Cardiac fibroblast (primary cell): ENCODE measurements at places on chromosomes 3 and 15.

- DNase-seq, result no peak
These were observed 44.5 kb upstream of the MYO5C start for GRCh38 chr15:52340093-52340492.

- no peak for DNase-seq
These were observed 323.5 kb downstream of the VPS13C start for GRCh38 chr15:61736790-61737189.

DNA sequence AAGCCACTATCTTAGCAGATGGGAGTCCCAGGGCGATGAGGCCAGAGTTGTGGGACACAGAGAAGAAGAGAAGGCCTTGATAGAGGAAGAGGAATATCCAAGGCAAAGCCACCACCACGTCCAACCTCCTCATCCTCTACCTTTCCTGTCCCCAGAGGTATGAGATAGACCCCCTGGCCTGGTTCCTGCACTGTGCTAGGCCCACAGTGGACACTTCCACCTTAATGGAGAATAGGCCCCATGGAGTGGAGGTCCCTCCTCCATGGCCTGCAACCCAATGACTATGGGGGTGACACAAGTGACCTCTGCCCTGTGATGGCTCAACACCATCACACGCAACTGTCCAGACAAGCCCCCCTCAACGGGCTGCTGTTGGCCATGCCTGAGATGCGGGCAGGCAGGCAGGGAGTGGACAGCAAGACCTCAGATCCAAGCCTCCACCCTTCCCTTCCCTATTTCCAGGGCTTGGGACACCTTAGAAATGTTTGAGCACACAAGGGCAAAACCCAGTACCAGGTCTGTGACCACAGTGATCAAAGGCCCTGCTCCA, 36.8 kb downstream of the GRAMD2A start:
- no peak for DNase-seq

DNA sequence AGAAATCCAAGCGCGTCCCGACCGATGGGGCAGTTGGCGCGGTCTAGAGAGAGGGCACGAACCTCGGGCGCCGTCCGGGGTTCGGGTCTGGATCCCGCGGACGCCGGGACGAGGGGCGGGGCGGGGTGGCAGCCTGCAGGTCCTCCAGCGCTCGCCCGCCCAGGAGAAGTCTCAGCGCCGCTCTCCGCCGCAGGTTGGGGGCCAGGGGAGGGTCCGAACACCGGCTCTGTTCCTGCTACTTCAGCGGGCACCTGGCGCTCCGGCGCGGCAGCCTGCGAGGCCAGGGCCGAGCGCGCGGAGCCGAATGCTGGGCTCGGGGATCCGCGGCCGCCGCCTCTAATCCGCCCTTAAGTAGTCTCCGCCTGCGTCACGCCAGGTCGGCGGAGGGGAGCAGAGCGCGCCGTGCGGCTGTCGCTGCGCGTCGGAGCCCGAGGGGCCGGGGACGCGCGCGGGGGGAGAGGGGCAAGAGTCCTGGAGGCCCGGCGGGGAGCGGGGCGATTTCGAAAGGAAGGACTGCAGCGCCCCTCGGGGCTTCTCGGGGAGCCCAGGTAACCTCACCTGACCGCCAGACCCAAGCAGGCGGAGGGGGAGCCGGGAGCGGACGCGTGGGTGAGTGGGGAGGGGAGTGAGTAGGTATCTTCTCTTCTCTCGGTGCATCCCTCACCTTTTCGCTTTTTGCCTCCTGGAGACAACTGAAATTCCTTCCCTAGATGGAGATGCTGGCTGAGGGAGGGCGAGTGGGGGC, at the start of gene GJD2:
Gene GJD2 (minus strand): TSS at position 325 of the 745 bp plus-strand sequence. CDS start 510 bp downstream, outside the sequence.
- no peak for DNase-seq

DNA sequence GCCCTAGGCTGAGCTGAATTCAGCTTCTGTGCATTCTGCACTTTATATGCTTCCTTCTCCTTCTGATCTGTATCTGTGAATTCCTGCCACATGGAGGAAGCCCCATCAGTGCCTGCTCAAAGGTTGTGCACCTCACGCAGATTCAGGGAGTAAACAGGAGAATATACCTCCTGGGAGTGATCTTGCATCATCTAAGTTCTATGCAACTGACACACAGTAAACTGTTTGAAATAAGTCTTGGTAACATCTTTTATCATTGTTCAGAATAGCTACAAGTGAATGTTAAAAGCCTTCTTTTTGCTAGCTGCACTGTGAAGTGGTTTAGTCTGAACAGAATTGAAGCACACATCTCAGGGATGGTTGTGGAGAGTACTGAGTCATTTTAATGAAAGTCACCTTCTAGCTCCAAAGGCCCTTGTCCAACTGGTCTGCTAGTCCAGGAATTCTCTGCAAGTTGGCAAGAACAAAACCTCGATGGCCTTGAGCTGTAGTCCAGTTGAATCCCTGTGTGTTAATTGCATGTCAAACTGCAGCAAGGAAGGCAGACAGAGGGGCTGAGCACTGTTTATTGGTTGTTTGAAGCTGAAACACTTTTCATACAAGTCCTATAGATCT, 215.0 kb downstream of the WNT5A start:
- no peak for DNase-seq

DNA sequence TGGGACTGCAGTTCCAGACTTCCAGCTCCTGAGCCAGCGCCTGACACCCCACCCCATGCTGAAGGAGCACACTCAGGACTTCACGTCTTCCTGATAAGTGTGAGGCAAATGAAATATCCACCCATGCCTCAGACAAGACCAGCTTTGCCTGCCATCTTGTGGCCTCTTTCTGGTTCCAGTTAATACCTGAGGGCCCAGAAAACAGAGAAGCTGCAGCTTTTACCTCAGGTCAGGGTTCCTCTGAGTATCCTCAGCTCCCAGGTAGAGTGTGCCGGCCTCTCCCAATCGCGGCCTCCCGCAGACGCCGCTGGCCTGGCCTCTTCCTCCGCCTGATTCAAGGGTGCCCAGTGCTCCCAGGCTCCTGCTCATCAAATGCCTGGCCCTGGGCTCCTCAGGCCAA, 5.1 kb upstream of the KLHL6 start:
- peak; percentile 23 for DNase-seq

GRCh38 chr3:64552160-64552559, 135.6 kb downstream of the ADAMTS9 start:
- DNase-seq, result no peak

- no peak for DNase-seq
These were observed 67.5 kb downstream of the TMEM39A start for GRCh38 chr3:119395923-119396358.

DNA sequence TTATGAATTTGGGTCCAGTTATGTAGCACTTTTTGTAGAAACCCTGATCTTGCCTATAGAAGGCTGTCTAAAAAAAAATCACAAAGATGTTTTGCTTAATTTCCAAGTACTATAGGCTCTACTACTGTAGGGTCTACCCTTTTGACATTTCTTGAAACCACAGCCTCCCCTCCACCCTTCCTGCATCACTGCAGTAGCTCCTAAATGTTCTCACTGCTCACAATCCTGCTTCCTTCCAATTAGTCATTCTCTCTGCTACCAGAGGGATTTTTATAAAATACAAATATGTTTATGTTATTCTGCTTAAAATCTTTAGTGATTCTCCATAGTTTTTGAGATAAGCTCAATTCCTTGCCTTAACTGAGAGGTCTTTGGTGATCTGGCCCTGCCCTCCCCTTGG, 114.0 kb downstream of the CYP19A1 start:
- peak; percentile 41 for DNase-seq

GRCh38 chr15:58760385-58761009, 10.6 kb upstream of the MINDY2 start:
- no peak for DNase-seq

DNA sequence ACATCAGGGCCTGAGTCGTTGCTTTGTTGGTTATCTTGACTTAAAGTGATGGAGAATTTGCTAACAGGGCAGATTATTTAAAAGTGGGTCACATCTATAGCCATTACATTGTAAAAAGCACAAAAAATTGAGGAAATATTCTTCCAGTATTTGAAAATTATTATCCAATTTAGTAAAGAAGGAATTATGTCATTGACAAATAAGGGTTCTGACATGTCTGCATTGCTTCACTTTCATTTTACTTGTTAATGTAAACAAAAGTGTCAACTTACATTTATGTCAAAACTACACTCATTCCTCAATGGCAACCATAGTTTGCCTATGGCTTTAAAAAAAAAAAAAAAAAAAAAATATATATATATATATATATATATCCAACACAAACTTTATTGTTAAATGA, 3.4 kb upstream of the PARP14 start:
- DNase-seq, result no peak

- DNase-seq, result no peak
These were observed 8.9 kb downstream of the ACAN start for GRCh38 chr15:88812133-88812532.

- no peak for DNase-seq
These were observed 69.0 kb downstream of the NME9 start for GRCh38 chr3:138260611-138261010.

DNA sequence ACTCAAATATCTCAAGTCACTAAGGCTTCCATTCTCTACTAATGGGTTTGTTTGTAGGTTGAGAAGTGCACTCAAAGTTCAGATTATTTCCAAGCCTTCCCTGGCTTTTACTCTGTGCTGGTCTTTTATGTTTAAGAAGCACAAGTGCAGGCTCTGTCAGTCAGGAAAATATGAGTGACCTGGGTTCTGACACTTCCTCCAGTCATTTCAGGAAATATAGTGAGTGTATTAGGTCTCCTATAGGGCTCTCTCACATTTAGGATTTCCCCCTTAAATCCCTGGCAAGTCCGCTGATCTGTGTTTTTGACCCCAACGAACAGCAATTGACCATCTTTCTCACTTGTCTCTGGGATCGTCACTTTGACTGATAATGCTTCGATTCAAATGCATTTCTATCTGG, 210.2 kb downstream of the ARPP21 start:
- DNase-seq, result no peak

- peak; percentile 49 for DNase-seq
These were observed 21.0 kb downstream of the ZDHHC3 start for GRCh38 chr3:44954962-44955361.

DNA sequence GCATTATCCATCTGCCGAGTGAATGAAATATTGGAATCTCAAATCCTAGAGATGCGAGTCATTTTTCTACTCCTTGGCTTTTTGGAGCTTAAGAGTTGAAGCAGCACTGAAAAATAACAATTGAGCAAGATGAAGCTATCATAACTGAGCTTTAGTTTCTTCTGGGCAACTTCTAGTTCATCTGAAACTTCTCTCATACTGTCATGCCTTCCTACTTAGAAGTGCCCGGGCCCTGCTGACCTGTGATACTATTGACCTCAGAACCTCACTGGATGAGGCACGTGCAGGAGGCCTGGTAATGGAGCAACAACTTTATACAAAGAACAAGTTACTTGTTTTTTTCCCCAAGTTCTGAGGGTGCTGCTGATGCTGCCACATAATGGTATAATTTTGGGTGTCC, 48.5 kb upstream of the P3H2 start:
- no peak for DNase-seq

DNA sequence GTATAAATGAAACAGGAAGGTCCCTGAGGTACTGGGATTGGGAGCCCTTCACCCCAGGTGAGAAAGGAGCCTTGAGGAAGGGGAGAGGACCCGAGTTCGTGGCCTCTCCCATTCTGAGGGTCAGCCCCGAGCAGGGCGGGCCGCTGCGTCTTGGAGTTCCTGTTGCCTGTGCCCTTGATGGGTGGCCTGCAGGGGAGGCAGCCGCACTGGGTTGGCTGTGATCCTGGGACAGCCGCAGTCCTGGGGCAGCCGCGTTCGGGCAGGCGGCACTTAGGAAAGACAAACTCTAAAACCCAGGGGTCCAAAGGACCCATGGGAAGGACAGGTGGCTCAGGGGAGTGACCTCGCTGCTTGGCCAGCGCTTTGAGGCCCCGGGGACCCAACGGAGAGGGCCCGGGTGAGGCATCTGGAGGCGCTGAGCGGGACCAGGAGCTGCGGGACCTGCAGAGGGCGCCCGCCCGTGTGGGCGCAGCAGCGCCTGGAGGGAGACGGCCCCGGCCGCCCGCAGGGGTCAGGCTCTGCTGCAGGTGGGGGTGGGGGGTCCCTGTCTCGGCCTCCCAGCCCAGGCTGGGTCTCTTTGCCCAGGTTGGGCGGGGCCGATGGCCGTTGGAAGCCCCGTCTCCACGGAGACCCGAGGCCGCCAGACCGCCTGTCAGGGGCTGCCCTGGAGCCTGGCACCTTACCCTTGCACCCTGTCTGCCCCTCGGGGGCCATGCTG, 65.1 kb downstream of the HMCES start:
- DNase-seq, result peak; percentile 43

DNA sequence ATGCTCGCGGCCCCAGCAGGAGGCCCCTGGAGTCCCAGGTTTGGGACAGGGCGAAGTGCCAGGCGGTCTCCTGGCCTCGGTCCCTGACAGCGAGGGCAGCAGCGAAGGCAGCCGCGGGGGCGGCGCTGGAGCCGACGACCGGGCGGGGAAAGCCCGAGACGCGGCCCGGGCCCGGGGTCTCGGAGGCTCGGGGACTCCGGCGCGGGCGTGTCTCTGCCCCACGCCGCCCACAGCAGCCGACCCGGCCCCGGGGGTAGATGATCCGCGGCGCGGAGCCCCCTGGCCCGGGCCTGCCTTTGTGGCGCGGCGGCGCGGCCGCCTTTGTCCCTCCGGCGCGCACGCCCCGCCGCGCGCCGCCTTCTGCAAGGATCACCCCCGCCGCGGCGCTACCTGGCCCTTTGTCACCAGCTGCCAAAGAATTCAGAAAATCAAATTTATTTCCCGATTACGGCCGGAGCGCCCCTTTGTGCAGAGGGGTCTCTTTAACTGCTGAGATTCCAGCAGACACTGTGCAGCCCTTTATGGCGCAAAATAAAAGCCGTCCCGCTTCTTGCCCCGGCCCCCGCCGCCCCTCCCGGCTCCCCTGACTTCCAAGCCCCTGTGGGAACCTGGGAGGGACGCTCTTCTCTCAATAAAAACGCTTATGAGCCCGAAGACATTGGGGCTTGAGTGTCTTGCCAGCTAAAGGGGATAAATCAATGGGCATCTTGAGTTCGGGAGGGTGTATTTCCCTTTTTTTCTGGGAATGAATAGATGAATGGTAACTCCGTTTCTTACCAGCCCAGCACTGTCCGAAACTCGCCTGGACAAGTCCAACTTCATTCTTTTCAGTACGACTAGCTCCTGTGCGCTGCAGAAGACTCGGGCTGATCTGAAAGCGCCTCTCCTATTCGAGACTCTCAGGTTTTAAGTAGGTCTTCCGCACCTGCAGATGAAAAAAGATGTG, 68.4 kb downstream of the HES1 start:
- DNase-seq, result no peak

- no peak for DNase-seq
These were observed 72.8 kb upstream of the MYZAP start for GRCh38 chr15:57518779-57519405.

- no peak for DNase-seq
These were observed 39.3 kb downstream of the GLB1 start for GRCh38 chr3:33057320-33058298.

DNA sequence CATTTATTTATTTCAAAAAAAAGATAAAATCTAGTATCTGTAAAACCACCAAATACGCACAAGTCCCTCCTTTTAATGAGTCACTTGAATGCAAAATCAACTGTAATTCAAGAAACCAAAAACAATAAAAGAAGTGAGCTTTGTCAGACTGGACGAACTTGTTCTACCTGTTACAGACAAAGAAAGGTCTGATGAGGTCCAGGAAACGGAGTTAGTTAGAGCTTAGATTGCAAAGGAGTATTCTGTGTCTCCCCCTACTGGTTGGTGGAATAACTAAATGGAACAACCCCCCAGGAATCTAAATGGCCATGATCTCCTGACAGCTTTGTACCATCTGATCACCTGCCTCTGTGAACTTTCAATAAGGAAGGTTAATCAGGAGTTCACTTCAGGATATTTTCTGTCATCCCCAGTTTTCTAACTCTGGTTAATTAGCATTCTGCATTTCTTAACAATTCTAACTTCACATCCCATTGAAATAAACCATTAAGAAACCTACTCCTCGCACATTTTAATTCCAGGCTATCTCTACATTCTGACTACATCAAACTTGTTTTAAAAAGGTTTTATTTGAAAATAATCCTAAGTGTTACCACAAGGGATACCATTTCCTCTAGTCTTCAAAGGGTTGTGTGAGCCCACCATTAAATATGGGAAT, 333.0 kb upstream of the SATB1 start:
- peak; percentile 59 for DNase-seq
